ELF-1 (cell line): ENCODE measurements at places on chromosomes 4 and X.

DNA sequence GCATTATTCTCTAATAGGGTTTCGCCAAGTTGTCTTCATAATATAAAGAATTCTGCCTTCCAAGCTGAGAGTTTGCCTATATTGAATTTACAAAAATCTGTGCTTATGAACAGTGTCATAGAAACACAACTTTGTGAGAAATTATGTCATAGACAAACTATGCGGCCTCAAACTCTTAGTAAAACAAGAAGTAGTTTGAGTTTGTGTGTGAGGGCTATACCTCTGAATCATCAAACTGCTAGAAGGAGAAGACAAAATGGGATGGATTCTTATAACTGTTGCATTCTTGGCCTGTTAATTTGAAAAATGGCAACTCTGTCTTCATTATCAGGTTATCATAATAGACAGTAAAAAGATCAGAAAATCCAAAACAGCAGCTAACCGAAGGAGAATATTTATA, 46.1 kb upstream of the NAP1L5 start:
- DNase-seq = no peak

DNA sequence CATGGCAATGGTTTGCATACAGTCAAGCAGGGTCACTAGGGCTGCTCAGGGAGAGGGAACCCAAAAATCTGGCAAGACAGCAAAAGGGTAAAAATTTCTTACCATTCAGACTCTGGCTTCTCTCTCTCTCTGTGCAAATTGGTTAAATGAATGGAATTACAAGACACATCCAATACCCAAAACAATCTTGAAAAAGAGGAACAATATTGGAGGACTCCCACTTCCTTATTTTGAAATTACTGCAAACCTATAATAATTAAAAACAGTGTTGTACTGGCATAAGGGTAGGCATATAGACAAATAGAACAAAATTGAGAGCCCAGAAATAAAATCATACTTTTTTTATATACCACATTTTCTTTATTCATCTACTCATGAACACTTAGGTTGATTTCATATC, 24.1 kb downstream of the ETDA start:
- no peak for DNase-seq

DNA sequence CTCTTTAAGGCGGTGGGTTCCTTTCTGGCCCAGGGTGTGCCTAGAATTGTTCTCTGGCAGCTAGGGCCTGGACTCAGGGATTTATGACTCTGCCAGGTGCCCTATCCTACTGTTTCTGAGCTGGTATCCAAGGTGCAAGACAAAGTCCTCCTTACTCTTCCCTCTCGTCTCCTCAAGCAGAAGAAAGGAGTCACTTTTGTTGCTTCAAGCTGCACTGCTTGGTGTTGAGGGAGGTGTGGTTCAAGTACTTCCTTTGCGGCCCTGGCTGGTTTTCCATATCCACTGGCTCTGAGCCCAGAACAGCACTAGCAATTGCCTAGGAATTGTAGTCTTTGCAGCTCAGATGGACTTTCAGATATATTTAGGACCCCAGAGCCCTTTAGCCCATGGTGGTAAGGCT, 39.3 kb downstream of the RTL3 start:
- no peak for DNase-seq

DNA sequence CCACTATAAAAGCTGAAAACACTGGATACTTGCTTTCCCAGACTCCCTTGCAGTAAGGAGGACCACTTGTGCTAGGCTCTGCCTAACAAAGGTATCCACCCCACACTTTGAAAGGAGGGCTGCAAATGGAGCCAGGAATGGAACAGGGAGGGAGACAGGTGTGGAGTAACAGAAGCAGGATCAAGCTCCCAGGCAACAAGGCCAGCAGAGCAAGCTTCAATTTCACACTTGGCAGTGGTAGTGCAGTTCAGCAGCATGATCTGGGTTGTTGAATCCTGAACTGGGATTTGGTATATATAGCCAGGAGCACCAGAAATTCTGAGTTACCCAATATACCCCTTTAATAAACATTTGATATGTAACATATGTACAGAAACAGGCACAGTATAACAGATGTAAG, 9.8 kb downstream of the LAMP2 start:
- peak; percentile 9 for DNase-seq

DNA sequence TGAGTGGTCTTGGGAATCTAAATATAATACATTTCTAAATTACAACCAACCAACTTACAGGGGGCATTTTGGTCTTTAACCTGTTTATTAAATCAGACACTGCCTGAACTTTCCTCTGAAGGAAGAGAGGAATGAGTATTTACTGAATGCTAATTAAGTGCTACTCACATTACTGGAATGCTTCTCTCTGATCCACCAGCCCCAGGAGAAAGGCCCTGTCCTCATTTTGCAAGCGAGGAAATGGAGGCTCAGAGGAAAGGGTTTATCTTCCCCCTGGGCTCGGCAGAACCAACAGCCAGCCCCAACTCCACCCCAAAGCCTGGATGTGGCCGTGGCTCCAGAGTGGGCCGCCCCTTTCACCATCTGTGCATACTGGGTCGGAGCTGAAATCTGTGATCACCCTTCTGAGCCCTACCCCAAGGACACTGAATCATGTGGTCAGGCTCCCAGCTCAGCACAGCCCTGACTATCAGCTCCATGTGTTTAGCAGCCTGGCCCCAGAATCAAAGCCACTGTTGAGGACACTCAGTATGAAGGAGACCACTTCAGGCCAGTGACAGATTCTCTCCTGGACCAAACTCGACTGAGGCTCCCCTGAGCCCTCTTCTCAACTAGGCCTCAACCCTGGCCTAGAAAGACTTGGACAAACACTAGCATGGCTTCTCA, 56.7 kb upstream of the ENPP6 start:
- peak; percentile 27 for DNase-seq

GRCh38 chr4:126799416-126799815, 833.3 kb upstream of the INTU start:
- DNase-seq = no peak

DNA sequence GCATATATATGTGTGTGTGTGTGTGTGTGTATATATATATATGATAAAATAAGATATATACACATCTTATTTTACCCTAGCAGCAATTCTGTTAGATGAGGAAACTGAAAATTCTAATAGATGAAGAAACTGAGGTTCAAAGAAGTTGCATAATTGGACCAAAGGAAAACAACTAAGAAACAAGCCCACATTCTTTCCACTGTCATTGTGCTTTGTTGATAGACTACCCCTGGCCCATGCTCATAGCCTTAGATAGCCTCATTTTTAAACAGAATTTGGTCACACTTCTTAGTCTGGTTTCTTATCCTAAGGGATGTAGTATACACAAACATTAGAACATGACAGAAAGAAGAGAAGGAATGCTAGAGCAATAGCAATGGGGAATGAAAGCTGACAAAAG, 138.8 kb downstream of the NDST3 start:
- DNase-seq = no peak

- DNase-seq = no peak
Measured at GRCh38 chr4:64670647-64671046, 261.4 kb upstream of the TECRL start.

DNA sequence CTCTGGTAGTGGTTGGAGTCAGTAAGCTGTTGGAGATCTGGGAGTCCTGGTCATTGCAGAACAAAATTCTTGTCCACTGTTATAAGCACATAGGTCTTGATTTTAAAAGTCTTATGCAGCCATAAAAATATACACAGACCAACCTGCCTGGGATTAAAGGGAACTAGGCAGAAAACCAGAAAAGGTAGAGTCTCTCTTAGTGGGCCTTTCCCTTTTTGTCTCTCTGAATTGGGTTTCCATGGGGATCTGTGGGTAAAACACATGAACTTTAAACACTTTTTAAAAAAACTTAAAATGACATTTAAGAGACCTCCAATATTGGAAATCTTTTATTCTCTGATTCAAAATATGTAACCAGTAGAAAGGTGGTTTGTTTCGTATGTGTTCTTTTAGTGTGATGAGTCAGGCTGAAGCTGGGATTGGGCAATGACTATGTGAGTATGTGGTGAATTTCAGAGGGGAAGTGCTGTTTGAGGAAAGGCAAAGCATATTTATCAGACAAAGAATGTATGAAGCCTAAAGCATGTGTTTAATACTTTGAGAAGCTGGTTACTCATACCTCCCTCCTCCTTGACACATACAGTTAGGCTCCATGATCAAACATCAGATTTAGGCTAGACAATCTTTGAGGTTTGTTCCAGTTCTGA, 29.6 kb downstream of the SLC16A2 start:
- no peak for DNase-seq

DNA sequence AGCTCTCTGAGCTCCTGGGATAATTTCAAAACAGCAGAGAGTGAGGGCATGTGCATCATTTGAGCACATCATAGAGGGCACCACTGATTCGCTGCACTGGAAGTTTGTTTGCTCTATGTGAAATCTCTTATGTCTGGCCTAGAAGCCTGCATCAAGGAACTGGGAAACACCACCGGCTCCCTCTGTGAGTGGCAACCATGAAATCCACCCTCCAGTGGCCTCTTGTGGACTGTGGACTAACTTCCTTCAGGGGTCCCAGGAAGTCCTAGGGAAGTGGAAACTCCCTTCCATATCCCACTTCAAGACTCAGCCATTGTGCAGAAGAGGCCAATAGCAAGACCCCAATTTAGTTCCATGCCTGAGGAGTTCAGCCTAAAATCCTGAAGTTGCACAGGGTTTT, 48.0 kb upstream of the IGFBP7 start:
- no peak for DNase-seq

- DNase-seq = peak; percentile 92
Measured at GRCh38 chrX:74421036-74421739, at the start of gene SLC16A2. Gene SLC16A2 (plus strand): TSS chrX:74421493. CDS start chrX:74421638, 145 bp downstream.

DNA sequence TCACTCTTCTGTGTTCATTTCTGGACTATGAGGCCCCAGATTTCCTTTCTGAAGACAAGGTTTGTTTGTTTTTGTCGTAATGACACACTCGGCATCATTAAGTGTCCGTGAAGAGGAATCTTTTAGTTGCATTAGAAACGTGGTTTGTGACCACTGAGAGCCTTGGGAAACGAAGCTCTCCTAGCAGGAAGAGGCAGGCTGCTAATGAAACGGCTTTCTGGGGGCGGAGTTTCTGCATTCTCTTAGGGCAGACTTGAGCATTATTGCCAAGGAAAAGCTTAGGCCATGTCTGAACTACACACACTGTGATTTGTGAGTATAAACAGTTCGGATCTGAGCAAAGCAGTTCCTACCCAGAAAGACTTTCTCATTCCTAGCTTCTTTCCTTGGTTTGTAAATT, 64.0 kb downstream of the SOX3 start:
- DNase-seq = peak; percentile 66

DNA sequence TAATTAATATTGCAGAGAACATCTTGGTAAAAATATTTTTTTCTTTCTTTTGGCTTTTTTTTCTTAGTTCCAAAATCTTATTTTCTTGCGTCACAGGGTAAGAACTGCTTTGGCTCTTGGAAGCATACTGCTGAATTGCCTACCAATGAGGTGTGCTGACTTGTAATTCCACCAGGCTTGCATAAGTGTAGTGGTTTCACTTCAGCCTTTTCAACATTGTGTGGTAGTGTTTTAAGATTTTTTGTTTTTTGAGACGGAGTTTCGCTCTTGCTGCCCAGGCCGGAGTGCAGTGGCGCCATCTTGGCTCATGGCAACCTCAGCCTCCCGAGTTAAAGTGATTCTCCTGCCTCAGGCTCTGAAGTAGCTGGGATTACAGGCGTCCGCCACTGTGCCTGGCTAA, 42.4 kb downstream of the N4BP2 start:
- no peak for DNase-seq
